ENCODE measurements at places on chromosomes 1 and 21.

- no peak for DNase-seq
These were observed 38.0 kb upstream of the ACTRT2 start for GRCh38 chr1:2983319-2983705.

DNA sequence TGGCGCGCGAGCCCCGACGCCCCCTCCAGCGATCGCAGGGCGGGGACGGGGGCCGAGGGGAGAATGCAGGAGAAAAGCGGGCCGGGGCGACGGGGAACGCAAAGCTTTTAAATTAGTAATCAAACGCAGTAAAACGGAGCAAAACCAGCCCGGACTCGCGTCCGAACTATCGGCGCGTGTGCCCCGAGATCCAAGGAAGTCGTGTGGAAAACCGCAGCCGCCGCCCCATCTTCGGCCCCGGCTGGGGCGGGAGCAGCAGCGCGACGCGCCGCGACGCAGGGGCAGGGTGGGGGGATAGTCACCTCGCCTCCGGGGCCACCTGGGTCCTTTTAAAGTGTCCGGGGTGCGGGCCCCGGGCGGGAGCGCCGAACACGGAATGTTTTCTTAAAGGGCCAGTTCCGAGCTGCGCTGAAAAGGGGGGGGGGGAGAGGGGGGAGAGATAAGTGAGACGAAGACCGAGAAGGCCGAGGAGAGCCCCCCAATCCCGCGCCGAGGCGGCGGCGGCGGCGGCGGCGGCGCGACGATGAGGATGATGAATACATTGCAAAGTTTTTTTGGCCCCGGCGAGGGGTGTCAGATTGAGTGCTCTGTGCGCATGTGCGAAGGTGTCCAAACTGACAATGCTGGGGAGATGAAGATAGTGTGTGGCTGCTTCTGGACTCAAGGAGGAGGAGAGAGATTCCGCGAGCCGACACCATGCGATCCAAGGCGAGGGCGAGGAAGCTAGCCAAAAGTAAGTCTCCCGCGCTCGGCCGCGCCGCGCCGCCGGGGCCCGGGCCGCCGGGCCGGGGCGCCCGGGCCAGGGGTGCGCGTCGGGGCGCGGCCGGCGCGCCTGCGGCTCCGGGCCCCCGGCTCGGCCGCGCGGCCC, at the start of gene PRDM16:
PRDM16 (plus strand) TSS at position 640 of the 868 bp plus-strand sequence; CDS start at position 697, 57 bp downstream.
- no peak for DNase-seq

- DNase-seq = no peak
These were observed 274.7 kb downstream of the USP25 start for GRCh38 chr21:16004523-16004922.

GRCh38 chr1:32241001-32241763, 5.8 kb upstream of the FAM167B start:
- no peak for DNase-seq

DNA sequence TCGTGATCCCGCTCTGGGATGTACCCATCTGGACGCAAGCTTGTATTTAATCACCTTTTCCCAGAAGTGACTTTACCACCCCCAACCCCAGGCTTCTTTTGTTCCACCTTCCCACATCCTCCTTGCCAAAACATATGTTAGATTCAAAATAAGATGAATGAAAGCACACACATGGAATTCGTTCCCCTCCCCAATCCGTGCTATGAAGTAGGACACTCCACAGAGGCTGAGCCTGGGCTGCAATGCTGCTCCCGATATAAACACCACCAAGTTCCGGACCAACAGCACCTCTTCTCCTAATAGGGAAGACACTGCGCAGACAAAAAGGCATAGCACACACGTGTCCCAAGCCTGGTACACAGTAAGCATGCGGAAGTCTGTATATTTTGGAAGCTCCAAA, 86.1 kb downstream of the CLSTN1 start:
- no peak for DNase-seq

- no peak for DNase-seq
These were observed 69.0 kb upstream of the KRTAP19-8 start for GRCh38 chr21:31107176-31107785.

DNA sequence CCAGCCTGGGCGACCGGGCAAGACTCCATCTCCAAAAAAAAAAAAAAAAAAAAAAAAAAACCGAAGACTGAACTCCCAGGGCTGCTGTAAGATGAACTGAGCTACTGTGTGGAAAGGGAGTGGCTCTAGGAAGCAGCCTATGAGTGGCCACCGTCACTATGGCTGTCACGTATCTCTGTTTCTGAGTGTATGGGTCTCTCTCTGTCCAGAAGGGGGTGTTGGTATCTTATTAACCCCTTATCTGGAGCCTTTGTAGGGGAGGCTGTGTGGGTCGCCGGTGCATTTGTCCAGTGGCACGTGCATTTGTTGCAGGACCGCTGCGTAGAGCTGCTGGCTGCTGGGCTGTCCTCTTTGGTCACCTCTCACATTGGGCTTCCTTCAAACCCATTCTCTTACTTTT, 326.6 kb downstream of the CAMTA1 start:
- DNase-seq = no peak

GRCh38 chr1:40039245-40039756, 1.2 kb upstream of the CAP1 start:
- no peak for DNase-seq

- DNase-seq = no peak
These were observed 928 bp downstream of the SLC6A17 start for GRCh38 chr1:110151175-110151669.

DNA sequence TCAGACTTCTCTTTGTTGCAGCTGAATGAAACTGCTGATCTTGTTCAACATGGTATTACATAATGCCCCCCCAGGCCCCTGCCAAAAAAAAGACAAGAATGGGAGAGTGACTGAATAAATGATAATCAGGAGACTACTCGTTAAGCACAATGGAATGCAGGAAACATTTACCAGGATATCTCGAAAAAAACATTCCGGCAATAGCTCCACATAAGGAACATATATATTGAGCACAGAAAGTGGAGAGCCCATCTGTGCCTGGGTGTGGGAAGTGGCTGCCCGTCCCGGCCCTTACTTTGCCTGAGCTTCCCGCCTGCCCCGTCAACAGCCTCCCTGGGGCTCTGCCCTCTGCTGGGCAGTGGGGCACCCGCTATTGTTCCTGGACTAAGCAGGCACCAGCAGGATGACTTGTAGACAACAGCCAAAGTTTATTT, 13.3 kb downstream of the TRIM11 start:
- no peak for DNase-seq

GRCh38 chr21:35102488-35103371, 53.6 kb upstream of the RUNX1 start:
- DNase-seq = no peak

- no peak for DNase-seq
These were observed 88.4 kb downstream of the SMYD2 start for GRCh38 chr1:214369364-214369763.

DNA sequence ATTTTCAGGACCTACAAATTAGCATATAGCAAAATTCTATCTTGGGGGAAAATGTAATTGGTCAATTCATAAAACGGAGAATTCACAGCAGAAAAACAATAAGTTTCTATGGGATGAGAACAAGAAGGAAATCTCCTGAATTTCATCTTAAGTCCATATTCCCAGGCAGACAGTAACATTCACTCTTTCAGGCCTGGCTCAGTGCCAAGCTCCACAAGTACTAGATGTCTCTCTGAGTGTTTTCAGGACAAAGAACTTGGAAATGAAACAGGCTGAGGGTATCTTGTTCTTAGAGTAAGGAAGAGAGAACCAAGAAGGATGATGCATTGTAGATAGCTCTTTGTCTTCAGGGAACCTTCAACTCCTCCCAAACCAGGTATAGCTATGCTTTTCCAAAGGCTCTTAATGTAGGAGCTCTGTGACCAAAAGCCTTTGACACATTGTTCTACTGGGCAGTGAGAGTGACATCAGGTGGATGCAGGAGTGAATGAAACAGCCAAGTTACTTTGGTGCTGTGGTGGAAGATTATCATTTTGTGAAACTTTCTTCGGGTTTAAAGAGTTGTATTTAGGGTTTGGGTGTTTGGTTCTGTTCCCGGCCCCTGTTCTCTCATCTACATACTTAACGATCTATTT, 298.3 kb downstream of the GPATCH2 start:
- DNase-seq = no peak

DNA sequence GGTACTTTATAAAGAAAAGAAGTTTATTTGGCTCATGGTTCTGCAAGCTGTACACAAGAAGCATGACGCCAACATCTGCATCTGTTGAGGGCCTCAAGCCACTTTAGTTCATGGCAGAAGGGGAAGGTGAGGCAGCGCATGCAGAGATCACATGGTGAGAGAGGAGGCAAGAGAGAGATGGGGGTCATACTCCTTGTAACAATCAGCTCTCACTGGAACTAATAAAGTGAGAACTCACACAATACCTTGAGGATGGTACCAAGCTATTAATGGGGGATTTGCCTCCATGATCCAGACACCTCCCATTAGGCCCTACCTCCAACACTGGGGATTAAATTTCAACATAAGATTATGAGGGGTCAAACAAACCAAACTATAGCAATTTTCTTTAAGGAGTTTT, 3.3 kb upstream of the RGL1 start:
- DNase-seq = no peak

DNA sequence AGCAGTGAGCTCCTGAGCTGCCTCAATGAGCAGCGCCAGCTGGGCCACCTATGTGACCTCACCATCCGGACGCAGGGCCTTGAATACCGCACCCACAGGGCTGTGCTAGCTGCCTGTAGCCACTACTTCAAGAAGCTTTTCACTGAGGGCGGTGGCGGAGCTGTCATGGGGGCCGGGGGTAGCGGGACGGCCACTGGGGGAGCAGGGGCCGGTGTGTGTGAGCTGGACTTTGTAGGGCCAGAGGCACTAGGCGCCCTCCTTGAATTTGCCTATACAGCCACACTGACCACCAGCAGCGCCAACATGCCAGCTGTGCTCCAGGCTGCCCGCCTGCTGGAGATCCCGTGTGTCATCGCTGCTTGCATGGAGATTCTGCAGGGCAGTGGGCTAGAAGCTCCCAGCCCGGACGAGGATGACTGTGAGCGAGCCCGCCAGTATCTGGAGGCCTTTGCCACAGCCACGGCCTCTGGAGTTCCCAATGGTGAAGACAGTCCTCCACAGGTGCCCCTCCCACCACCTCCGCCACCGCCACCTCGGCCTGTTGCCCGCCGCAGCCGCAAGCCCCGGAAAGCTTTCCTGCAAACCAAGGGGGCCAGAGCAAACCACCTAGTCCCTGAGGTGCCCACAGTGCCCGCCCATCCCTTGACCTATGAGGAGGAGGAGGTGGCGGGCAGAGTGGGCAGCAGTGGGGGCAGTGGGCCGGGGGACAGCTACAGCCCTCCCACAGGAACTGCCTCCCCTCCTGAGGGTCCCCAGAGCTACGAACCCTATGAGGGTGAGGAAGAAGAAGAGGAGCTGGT, 12.3 kb downstream of the ZBTB7B start:
- no peak for DNase-seq

- DNase-seq = no peak
These were observed 16.6 kb downstream of the TEX35 start for GRCh38 chr1:178529364-178530036.

- no peak for DNase-seq
These were observed 940 bp downstream of the SRRM1 start for GRCh38 chr1:24644100-24644384.

DNA sequence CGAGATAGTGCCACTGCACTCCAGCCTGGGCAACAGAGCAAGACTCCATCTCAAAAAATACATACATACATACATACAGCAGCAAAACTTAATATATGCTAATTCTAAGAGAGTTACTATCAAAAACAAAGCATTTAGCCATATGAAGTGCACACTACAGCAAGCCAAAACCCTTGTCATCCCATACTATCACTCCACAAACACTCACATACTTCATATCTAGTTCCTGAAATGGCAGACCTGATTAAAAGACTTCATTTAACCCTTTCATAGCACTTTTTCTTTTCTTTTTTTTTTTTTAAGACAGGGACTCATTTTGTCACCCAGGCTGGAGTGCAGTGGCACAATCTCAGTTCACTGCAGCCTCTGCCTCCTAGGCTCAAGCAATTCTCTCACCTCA, 65.6 kb downstream of the COP1 start:
- no peak for DNase-seq

DNA sequence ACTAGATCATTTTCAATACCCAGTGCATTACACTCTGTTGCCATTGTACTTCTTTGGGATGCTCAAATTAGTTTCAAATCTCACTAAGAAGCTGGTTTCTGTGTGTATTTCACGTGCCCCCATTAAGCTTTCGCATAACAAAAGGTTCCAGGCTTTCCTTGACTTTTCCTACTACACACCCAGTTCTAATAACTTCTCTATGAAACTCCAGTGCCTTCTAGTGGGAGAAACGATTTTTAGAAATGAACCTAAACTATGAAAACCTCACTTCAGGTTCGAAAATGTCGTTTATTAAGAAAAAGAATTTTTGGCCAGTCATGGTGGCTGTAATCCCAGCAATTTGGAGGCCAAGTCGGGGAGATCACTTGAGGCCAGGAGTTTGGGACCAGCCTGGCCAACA, 2.8 kb downstream of the CFHR4 start:
- DNase-seq = no peak

GRCh38 chr1:214219902-214220301, 61.1 kb upstream of the SMYD2 start:
- peak; percentile 39 for DNase-seq

GRCh38 chr1:21020151-21020550, 156.5 kb downstream of the EIF4G3 start:
- DNase-seq = no peak

GRCh38 chr1:39117899-39118450, 86.5 kb upstream of the MACF1 start:
- DNase-seq = no peak

- DNase-seq = no peak
These were observed 147.7 kb downstream of the CDC42BPA start for GRCh38 chr1:227170361-227171166.

DNA sequence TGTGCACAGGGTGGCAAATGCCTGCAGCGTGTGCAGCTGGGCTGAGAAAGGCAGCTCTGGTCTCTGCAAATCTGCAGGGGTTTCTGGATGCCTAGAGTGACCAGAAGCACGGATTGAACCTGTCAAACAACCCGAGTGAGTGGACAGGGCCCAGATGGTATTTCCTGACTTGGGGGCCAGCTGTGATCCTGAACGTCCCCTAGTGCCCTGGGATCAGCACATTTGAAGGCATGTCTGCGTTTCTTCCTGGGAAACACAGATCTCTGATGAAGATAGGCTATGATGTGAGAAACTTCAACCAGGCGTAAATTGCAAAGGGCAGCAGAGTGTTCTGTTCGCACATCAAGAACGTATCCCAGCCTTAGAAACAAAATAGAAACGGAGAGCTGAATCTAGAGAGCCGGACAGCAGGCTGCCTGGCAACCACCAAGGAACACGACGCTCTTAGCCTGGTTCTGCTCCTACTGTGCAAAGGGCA, 163.1 kb downstream of the KCNJ6 start:
- no peak for DNase-seq

DNA sequence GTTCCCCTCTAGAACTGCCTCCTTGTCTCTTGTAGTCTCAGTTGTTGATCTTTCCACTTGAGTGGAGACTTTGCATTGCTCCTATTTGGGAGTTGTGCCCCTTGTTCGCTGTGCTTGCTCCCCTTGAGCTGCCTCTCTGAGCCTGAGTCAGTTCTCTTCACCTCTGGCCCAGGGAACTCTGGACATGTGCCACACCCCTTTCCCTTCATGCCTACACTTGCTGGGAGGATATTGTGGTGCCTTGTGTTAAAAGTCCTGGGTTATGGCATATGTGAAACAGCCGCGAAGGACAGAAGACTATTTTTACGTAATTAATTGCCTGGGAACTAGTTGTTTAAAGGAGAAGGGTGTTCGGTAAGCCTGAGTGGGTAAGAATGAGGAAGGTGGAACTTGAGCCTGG, 32.2 kb upstream of the RPTN start:
- no peak for DNase-seq

GRCh38 chr1:72140222-72140621, 142.1 kb downstream of the NEGR1 start:
- no peak for DNase-seq

Measured in Caki2 (cell line).